ENCODE measurements at places on chromosomes 6 and 20. TPM values are rescaled to one million over a fixed set of nuclear protein-coding genes. Genes with fewer than 3 reads are reported as not detected.

DNA sequence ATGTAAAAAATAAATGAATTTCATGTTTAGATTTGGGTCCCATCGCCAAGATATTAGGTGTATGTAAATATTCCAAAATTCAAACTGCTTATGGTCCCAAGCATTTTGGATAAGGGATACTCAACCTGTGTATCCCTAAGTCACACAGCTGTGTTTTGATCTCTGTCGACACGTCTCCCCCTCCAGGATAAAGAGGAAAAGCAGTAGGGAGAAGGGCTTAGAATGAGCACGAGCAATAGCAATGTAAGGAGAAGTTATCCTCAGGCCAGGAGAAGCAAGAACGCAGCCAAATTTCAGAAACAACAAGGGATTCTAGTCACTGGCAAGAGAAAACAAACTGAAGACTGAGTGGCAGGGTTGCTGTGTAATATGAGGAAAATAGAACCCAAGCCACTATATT lies 181.2 kb downstream of the AIG1 start:
- H3K4me3 ChIP-seq = no peak overlapping the region
- H3K4me1 ChIP-seq = no peaks in the 10 kb centered on the region
- no peaks in the 10 kb centered on the region for H3K27me3 ChIP-seq
- H3K36me3 ChIP-seq = no peaks in the 10 kb centered on the region

DNA sequence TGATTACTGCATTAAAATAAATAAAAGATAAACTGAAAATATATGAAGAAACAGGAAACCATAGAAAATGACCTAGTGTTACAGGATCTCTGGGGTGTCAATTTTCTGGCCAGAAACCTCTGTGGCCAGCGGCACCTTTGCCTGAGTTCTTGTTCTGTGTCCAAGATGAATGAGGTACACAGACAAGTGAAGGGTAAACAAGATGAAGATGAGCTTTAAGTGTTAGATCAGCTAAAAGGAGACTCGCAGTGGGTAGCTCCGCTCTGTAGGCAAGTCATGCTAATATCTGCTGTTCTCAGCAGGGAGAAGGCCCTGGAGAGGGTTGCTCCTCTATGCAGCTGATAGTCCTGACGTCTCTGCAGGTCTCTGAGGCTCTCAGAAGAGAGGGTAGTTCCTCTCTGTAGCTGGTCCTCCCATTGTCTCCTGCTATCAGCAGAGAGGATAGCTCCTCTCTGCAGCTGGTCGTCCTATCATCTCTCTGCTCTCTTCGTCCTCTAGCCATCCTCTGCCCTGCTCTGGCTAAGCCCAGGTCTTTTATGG lies 35.9 kb upstream of the TBC1D22B start:
- DNase-seq = no peak
- no peaks in the 10 kb centered on the region for H3K27me3 ChIP-seq
- H3K4me1 ChIP-seq = peaks cover 2% of the 10 kb centered on the region
- H3K36me3 ChIP-seq = no peaks in the 10 kb centered on the region

- no peaks in the 10 kb centered on the region for H3K4me1 ChIP-seq
- DNase-seq = no peak
- H3K36me3 ChIP-seq = peaks cover 2% of the 10 kb centered on the region
- no peaks in the 10 kb centered on the region for H3K27me3 ChIP-seq
- no peak overlapping the region for H3K4me3 ChIP-seq
Measured at GRCh38 chr6:31978831-31979230, 3.0 kb upstream of the C4A start.

DNA sequence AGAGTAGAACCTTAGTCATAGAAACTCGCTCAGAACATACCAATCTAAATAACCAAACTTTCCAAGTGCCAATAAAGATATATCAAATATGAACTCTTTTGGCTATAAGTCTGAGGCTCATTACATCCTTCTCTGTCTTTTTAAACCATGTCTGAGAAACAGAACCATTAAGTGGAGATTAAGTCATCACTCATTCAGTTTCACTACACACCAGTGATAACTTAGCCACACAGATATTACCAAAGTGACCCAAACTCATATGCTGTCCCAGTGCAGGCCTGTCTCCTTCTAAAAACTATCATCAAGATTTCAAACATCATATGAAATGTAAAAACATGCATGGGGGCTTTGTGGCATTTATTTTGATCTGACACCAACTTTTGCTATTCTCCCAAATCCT lies 12.0 kb downstream of the GCLC start:
- no peak for DNase-seq
- no peaks in the 10 kb centered on the region for H3K4me1 ChIP-seq
- no peaks in the 10 kb centered on the region for H3K27me3 ChIP-seq
- no peak overlapping the region for H3K27ac ChIP-seq

DNA sequence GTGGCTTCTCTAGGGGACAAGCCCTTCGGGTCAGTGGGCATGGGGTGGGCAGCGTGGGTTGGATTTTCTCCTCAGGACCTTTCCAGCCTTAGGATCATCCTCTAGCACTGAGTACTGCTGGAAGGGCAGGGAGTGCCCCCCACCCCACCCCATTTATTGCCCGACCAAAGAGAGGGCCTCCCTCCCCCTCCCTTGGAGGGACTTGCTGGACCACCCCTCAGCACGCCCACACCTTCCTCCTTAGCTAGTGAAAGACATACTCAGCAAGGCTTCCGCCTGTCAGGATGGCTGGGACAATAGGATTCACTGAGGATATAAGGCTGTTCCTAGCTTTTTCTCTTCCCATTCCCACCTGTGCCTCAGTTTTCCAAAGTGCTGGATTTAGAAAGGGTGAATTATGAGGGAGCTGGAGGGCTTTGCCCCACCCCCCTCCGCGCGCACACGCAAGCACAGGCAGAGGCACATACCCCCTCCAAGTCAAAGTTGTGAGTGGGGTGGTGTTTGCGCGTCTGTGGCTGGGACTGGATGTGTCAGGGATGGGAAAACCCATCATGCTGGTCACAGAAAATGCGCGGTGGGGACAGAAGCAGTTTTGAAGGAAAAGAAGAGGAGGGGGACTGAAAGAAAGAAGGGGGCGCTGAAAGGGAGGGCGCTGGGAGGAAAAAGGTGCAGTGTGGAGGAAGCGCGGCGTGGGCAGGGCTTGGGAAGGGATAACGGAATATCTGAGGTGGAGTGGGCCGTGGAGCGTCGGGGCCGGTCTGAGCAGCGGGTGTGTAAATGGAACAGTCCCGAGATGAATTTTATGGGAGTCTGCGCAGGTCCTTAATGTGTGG lies 693 bp upstream of the SLC29A1 start:
- no peak overlapping the region for H3K27ac ChIP-seq
- H3K36me3 ChIP-seq = no peaks in the 10 kb centered on the region
- no peaks in the 10 kb centered on the region for H3K27me3 ChIP-seq
- DNase-seq = no peak
- peaks cover 25% of the 10 kb centered on the region for H3K4me1 ChIP-seq
- peak overlapping the region; percentile 61 for H3K4me3 ChIP-seq

DNA sequence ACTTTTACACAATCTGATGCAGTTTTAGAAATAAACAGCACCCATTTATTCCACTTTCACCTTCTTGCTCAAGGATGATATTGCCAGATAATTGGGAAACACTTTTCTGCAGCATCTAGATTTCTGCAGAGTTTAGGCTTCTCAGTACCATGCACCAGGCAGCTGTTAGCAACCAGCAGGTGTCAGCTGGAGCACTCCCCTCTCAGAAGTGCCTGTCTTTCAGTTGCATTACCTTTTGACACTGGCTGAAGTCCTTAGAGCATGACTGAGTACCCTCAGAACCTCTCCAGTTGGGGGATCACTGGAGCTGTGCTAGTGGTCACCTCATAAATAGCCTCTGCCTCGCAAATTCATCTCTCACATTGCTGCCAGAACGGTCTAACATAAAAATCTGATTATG lies 91.2 kb downstream of the DNAH8 start:
- no peaks in the 10 kb centered on the region for H3K36me3 ChIP-seq

DNA sequence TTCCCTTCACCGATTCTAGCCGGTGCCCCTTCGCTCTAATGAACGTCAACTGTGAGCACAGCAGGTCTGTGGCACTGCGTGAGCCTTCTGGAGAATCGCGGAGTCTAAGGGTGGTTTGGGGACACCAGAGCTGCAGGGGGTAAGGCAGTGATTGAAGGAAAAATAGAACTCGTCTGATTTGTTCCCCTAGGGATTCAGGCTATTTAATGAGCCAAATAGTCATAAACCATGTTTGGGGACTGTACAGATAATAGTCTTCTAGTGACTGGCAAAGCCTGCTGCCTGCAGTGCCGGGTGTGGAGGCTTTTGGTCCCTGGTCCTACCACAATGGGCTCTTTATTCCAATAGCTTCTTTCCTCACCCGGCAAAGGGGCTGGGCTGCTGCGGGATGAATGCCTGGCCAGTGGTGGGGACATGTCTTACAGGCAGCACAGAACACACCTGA lies 11.1 kb upstream of the NTSR1 start:
- no peak overlapping the region for H3K27ac ChIP-seq
- DNase-seq = no peak
- peaks cover 7% of the 10 kb centered on the region for H3K27me3 ChIP-seq
- H3K4me1 ChIP-seq = no peaks in the 10 kb centered on the region
- no peaks in the 10 kb centered on the region for H3K36me3 ChIP-seq

PCK1 gene
- total RNA-seq = not detected

C20orf144 gene
- total RNA-seq = under 0.01 TPM

APCDD1L gene
- 0.99 TPM for total RNA-seq

BCAS1 gene
- under 0.01 TPM for total RNA-seq

ADGRB3 gene
- 0.77 TPM for total RNA-seq

ANKEF1 gene
- total RNA-seq = 3.5 TPM

All from fibroblast of lung (primary cell).